ENCODE measurements at places on chromosomes 1 and 21. TPM values are rescaled to one million over a fixed set of nuclear protein-coding genes. Genes with fewer than 3 reads are reported as not detected.

- DNase-seq, result no peak
Observed at GRCh38 chr1:62325681-62326080, 6.4 kb upstream of the KANK4 start.

Gene PROX1
- total RNA-seq, result 1.2 TPM

Gene LRRC71
- total RNA-seq, result not detected

Gene OXCT2
- total RNA-seq, result not detected

Gene TSSK3
- total RNA-seq, result not detected

Gene PPM1J
- 1.3 TPM for total RNA-seq

Gene TMEM269
- not detected for total RNA-seq

DNA sequence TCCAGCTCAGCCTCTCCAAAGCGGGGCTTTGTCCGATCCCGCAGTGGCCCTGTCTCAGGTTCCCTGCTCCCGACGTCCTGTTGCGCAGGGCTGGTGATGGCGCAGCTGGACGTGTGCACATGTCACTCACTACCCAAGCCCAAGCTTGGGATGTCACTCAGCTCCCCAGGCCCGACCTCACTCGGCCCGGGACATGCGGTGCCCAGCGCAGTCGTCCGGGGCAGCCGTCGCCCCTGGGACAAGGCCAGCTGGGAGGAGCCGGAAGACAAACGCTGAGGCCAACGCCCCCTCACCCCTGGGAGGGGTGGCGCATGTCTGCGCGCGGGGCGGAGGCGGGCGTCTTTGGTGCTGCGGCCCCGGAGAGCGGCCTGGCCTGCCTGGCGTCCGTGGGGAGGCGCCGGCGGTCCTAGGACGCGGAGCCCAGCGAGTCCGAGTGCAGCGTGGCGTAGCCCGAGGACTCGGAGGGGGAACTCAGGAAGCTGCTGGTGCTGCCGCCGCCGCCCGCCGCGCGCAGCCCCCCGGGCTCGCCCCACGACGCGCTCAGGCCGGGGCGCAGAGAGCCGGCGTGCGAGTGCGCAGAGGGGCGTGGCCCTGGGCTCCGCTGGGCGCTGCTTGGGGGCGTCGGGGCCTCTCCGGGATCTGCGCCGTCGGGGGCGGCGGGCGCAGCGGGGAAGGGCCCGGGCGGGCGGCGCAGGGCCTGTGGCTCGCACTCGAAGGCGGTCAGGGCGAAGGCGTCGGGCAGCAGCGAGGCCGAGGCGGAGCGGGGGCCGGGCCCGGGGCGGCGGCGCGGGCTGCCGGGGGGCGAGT is 5.2 kb downstream of the HES3 start:
- DNase-seq, result no peak

GRCh38 chr1:40372658-40373322 is 737 bp upstream of the SMAP2 start:
- DNase-seq, result no peak

DNA sequence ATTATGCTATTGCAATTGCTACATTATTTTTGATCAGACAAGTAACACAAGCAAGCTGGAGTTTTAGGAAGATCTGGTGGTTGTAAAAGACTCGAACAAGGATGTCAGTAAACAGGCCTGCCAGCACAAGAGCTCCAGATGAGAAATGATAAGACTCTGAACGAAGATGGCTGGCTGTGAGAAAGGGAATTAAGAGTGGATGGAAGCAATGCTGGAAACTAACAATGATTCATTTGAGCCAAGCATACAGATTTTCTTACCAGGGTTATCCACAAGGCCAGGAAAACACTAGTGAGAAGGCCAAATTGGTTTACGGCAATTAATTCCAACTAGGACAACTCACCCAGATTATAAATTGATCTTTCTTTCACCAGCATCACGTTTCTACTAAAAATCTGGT is 54.2 kb downstream of the NRIP1 start:
- no peak for DNase-seq

DNA sequence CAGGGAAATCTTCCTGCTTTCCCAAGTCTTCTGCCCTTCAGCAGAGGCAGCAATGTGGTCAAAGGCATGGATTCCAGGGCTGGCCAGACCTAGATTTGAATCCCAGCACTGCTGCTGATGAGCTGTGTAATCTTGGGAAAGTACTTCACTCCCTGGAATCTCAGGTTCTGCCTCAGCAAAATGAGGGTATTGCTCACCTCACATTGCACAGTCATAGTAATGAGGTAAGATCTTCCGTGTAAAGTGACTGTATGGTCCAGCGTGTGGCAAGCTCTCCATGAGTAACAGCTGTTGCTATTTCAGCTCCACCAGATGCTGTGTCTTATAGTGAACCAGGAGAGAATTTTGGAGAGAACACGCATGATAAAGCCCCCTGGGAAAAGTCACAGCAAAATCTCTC is 56.1 kb upstream of the F3 start:
- DNase-seq, result no peak

GRCh38 chr1:51061231-51061918 is 40.7 kb upstream of the C1orf185 start:
- DNase-seq, result no peak

- peak; percentile 88 for DNase-seq
Observed at GRCh38 chr1:21963477-21964217, 13.2 kb upstream of the CELA3B start.

GRCh38 chr21:28781602-28782276 is 210.9 kb downstream of the LTN1 start:
- DNase-seq, result no peak
